ENCODE measurements at places on chromosomes 6 and 20.

- DNase-seq, result no peak
Measured at GRCh38 chr6:56594699-56595098, 48.0 kb downstream of the DST start.

DNA sequence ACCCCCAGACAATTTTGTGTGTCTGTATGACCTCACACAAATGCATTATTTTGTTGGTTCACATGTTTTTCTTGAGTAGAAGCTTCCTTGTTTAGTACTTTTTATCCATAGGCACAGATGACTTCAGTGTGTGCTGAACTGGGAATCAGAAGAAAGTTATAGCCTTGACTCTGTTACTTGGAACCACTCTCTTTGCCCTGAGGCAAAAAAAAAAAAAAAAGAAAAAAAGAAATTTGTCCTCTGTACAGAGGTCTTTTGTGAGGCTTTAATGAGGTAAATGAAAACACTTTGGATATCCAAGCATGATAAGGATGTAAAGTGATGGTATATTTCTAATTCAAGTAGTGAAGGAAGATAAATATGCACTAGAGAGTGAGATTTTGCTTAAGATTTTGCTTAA, 51.9 kb downstream of the TRMT11 start:
- DNase-seq, result no peak

- no peak for DNase-seq
Measured at GRCh38 chr6:25749837-25750236, 4.7 kb upstream of the SLC17A4 start.

DNA sequence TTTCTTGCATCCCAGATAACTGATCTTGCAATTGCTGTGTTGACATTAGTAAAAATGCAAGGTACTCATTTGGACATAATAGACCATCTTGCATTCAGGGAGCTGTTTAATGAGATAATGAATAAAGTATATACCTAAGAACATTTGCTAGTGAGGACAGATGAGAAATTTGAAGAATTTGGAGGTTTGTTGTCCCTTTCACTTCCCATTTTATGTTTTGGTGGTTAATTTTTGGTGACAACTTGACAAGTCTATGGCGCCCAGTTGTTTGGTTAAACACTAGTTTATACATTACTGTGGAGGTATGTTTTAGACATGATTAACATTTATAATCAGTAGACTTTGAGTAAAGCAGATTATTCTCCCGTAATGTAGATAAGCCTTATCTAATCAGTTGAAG, 300.2 kb upstream of the SYNCRIP start:
- DNase-seq, result no peak

GRCh38 chr6:108565091-108565766, 4.5 kb downstream of the FOXO3 start:
- no peak for DNase-seq

DNA sequence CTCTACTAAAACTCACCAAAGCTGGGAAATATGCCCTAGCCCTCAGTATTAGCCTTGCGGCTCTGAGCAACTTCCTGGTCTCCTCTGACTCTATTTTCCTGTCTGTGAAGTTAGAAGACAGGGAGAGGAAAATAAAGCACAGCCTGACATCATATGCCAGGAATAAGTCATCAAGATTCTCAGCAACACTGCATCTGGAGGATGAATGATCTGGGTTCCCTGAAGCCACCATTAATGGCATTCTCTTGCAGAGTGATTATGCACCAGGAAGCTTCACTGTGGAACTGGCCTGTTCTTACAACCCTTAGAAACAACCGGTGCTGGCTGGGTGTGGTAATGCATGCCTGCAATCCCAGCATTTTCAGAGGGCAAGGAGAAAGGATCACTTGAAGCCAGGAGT, 12.4 kb downstream of the ADGRF5 start:
- no peak for DNase-seq

- no peak for DNase-seq
Measured at GRCh38 chr20:12957968-12958367, 50.8 kb upstream of the SPTLC3 start.

DNA sequence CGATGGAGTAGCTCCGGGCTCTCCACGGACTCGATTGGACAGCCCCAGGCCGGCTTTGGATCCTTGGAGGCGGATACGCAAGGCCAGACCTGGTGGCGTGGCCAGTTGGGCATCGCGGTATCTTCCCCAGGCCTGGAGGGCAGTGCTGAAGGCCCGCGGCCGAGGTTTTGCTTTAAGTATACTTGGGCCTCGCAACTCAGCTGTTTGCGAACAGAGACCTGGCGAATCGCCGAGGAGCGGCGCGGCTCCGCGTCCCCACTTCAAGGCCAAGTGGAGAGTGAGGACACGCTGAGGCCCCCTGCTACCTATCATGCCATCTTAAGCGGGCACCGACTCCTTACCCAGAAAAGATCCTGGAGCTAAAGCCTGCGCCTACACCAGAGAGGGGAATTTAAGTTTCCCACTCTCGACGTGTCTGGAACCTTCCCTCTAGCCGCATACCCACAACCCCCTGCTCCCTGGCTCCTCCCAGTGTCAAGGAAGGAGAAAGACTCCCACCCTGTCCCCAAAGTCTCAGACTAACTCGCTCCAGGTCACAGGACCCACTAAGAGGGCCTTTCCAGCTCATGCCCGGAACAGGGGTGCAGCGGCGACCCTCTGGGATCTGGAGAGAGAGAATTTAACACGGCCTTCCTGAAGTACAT, 4.1 kb downstream of the LINC00237 start:
- no peak for DNase-seq

DNA sequence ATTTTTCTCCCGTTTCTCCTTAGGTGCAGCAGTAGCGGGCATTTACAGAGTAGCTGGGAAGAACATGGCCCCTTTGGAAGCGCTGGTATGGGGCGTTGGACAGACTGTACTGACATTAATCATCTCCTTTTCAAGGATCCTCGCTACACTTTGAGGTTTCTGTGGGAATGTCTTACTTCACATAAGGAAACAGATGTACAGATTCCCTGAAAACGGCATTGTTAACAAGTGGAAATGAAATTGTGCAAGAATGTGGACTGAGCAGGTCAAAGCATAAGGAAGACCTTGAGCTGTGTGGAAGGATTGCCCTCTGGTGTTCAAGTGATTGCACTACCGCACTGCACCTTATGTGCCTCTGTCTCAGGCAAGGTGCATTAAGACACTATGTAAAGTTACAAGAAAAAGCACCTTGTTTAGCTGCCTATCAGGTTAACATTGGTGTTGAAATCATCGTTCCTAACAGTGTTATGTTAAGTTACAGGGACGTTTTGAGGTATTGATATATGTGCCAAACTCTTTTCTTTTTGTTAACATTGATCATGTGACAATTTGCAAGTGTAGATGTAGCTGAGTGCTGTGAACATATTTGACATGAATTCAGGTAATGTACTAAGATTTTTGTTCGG, 38.0 kb downstream of the TMEM170B start:
- peak; percentile 84 for DNase-seq

DNA sequence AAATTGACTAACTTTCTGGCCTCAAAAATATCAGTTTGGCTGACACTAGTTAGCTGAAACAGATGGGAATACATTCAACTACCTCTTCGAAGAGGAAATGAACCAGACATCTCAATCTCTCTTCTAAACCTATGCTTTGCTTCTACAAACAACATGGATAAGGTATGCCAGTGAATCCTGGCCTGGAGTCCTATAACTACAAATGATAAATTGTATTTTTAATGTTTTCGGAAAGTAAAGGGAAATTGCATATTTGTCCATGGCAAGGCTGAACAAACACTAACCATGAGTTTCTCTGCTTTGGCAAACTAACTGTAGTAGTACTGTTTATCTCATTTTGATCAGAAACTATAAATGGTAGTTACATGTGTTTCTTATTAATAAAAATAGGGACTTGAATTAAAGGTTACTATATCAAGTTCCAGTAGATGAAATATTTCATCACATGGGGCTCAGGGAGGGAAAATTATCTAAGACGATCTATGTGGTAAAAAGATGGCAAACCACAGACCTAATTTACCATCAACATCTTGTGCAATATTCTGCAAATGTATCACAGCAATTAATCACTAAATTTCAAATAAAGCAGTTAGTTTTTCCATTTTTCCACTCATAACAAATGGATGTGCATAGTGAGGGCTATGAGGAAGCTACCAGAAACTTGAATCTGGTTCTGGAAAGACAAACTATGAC, 76.8 kb downstream of the COL12A1 start:
- DNase-seq, result peak; percentile 86

DNA sequence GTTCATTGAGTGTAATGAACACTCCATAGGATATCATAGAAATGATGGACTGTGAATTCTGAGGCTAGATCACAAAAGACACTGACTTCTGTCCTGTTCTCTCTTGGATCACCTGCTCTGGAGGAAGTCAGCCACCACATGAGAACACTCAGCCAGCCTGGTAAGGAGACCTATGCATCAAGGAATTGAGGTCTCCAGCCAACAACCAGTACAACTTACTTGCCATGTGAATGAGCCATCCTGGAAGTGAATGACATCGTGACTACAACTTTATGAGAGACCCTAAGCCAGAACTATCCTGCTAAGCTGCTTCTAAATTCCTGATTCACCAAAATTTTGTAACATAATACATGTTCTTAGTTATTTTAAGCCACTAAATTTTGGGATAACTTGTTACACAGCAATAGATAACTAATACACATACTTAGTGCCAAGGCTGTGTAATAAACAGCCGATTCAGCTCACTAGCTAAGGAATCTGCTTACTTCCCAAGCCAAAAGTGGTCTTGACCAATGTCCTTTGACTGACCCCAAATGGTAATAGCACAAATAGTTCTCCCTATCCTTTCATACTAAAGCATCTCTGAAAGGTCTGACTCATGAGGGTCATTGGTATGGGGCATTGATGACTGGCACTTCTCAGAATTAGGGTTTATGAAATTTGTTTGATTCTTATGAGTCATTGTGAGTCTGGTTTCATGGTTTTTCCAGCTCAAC, 6.9 kb upstream of the CTNNBL1 start:
- no peak for DNase-seq
